ENCODE measurements at places on chromosomes 5 and 9. TPM values are rescaled to one million over a fixed set of nuclear protein-coding genes. Genes with fewer than 3 reads are reported as not detected.

The ITGA2 gene
- 4.4 TPM for total RNA-seq

The LCNL1 gene
- total RNA-seq = 1.2 TPM

The LRRC19 gene
- not detected for total RNA-seq

The NDUFS6 gene
- total RNA-seq = 21.0 TPM

The TLE4 gene
- total RNA-seq = 58.1 TPM

The NFIL3 gene
- total RNA-seq = 21.2 TPM

The AK6 gene
- 20.5 TPM for total RNA-seq

The NADK2 gene
- 91.6 TPM for total RNA-seq

The F2RL1 gene
- total RNA-seq = 3.0 TPM

The FAM81B gene
- 14.8 TPM for total RNA-seq

The OSTF1 gene
- total RNA-seq = 21.0 TPM

The TOR2A gene
- 9.9 TPM for total RNA-seq

The SLC27A6 gene
- total RNA-seq = 4.6 TPM

The TMEM174 gene
- not detected for total RNA-seq

The FGFR4 gene
- total RNA-seq = 1.6 TPM

The GPX8 gene
- total RNA-seq = 4.2 TPM

The SMIM33 gene
- total RNA-seq = not detected

The PLAC8L1 gene
- 0.69 TPM for total RNA-seq

The CA9 gene
- 1.2 TPM for total RNA-seq

The IFNA2 gene
- total RNA-seq = not detected

The CDH18 gene
- 69.4 TPM for total RNA-seq
